ENCODE measurements at places on chromosomes 16 and 17.

DNA sequence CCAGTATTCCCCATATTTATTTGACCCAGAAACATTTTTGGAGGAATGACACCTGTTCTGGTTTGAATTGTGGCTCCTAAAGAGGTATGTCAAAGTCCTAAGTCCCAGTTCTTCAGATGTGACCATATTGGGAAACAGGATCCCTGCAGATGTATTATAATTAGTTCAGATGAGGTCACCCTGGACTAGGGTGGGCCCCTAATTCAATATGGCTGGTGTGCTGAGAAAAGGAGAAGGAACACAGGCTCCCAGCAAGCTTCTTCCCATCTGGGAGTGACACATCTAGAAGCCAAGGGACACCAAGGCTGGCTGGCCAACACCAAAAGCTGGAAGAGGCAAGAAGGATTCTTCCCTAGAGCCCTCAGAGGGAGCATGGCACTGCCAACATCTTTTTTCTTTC lies 3.8 kb upstream of the GCSH start:
- no peak for DNase-seq

DNA sequence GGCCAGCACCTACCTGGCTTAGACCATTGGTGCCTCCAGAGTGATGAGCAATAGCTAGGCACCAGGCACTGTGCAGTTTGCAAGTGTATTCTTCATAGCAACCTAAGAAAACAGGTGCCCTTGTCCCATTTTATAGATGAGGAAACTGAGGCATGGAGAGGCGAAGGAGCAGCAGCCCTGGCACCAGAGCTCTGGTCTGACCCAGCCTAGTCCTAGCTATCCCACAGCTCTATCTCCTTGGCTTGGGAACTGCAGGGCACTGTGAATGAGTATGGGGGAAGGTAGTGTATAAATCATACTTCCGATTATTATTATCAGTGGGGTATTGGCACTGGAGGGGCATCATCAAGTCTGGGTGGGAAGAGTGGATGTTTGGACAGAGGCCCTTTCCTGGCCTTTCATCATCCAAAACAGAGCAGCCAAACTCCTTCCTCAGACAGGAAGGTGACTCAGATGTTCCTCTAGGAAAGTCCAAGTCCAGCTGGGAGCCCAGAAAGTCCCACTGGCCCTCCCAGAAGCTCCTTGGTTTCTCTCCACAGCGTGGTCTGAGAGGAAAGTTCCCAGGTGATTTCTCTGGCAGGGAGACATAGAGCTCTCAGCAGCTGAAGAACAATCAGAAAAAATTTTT lies 32.0 kb upstream of the PLLP start:
- no peak for DNase-seq

DNA sequence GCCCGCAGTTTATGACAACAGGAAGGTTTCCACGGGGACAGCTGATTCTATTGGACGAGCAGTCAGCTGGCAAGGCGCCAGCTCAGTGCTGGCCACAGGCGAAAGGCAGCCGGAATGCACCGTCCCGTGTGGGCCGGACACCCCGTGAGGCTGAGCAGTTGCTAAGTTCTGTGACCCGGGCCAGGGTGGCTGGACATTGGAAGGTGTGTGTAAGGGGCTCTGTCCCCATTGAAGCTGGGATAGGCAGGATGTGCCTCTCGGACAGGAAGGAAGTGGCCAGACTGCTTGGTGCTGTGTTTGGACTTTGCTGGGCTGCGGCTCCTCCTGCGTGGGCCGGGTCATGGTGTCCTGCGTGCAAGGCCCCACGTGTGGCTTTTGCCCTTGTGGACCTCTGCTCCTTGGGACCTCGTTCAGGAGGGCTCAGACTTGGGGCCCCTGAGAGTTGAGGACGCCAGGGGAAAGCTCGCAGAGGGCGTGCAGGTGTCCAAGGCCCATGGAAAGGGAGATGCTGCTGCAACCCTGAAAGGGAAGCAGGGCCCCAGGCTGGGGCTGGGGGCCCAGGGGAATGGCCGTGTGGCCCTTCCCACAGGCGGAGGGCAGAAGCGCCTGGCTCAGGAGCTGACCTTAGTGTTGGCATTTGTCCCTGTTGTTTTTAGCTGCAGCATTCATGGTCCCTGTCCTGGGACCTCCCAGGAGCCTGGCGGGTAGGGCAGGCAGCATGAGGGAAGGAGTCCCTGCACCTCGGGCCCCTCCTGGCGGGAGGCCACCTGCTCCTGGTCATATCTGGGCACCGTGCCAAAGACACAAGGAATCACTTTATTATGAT lies 10.0 kb downstream of the BAIAP2 start:
- DNase-seq: no peak

DNA sequence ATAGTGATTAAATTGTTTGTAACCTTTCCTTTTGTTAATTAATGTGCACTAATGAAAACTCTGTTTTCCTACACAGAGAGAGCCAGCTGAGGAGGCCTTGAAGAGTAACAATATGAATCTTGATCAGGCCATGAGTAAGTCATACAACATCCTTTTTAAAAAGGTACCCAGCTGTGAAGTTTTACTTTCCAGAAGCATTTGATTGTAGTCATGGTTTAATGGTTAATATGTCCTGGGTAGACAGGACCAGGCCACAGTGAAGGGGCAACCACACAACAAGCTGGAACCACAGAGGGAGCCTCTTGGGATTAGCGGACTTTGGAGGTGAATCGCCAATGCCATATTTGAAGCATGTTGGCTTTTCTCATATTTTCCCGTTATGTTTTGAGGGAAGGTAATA lies 55.6 kb downstream of the TMC6 start:
- no peak for DNase-seq

DNA sequence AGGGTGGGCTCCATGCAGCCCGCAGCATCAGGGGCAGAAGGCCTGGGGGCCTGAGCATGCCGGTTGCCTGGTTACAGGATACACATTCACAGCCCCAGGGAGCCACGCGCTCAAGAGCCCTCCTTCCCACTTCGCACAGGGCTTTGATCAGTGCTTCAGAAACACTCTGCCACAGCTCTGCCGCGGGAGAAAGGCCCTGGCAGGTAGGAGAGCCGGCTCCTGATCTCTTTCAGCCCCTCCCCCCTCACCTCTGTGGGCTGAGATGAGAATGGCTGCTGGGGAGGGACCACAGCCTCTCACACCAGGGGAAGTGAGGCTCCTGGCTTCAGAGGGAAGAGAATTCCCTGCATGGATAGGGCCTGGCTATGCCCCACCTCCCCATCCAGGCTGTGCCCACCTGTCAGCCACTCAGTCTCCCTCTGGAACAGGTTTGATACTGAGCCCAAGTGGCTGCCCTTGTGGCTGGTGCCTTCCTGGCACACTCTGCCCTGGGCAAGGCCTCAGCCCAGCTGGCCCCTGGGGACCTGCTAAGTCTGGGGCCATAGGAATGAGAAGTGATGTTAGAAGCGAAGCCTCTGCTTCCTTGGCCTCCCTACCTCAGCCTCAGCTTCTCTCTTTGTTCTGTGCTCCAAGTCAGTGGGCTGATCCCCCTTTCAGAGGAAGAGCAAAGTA lies 8.6 kb downstream of the DOK4 start:
- no peak for DNase-seq

- DNase-seq: no peak
Observed at GRCh38 chr16:19885451-19886072, 914 bp upstream of the GPRC5B start.

GRCh38 chr17:1766382-1767135 lies 4.7 kb downstream of the SERPINF1 start:
- no peak for DNase-seq

GRCh38 chr17:7190276-7190917 lies 11.2 kb upstream of the ASGR1 start:
- DNase-seq: no peak
